Stimulated activated CD4-positive, alpha-beta T cell treated with anti-CD3 and anti-CD28 coated beads, Interleukin-15, amount 100 ng/mL, for 48 hours (primary cell): ENCODE measurements at places on chromosomes 2 and 18.

GRCh38 chr2:220127876-220128275 is 500.4 kb downstream of the SLC4A3 start:
- DNase-seq: no peak

DNA sequence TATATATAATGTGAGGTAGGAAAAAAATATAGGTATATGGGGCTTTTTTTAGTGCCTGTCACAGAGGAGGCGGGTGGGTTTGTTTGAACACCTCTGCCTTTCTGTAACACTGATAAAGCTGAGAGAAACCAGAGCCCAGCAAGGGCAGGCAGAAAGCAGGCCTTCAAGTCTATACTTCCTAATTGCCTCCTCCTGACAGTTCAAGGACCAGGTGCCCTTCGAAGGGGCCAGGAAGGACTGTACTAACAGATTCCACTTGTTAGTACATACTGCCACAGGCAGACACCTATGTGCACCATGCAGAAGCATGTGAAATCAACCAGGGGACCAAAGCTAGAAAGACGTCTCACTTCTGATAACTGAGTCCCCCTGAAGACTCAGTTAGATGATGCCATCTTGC is 13.8 kb downstream of the SLC1A4 start:
- DNase-seq: no peak

GRCh38 chr2:5692561-5693286 is 540 bp downstream of the SOX11 start:
- DNase-seq: no peak

DNA sequence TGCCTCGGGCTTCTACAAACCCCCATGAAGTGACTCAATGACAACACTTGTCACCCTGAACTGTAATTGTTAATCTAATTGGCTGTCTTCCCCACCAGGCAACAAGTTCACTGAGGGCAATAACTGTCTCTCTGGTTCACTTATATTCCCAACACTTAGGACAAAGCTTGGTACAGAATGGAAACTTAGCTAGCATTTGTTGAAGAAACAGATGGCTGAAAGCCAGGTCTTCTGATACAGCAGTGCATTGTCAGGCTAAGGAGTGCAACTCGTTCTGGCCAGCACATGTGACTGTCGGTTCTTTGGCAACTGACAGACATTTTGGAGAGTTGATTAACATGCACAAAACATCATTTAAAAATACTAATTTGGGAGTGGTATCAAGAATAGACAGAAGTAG is 14.6 kb upstream of the DNAJC27 start:
- DNase-seq: no peak

DNA sequence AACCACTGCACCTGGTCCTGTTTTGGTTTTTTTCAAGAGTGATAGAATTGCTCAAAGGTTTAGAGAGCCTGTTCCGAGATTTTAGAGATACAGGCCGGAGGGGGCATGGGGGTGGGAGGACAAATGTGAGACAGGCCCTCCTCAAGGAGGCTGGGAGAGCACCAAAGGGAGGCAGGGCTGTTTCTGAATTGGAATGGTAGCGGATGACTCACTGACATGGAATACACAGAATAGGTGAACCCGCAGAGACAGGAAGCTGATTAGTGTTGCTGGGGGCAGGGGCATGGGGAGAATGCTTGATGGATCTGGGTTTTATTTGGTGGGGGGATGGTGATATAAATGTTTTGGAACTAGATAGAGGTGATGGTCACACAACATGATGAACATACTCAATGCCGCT is 111.0 kb upstream of the MGAT5 start:
- no peak for DNase-seq

GRCh38 chr2:25141120-25141519 is 27.3 kb downstream of the POMC start:
- no peak for DNase-seq

DNA sequence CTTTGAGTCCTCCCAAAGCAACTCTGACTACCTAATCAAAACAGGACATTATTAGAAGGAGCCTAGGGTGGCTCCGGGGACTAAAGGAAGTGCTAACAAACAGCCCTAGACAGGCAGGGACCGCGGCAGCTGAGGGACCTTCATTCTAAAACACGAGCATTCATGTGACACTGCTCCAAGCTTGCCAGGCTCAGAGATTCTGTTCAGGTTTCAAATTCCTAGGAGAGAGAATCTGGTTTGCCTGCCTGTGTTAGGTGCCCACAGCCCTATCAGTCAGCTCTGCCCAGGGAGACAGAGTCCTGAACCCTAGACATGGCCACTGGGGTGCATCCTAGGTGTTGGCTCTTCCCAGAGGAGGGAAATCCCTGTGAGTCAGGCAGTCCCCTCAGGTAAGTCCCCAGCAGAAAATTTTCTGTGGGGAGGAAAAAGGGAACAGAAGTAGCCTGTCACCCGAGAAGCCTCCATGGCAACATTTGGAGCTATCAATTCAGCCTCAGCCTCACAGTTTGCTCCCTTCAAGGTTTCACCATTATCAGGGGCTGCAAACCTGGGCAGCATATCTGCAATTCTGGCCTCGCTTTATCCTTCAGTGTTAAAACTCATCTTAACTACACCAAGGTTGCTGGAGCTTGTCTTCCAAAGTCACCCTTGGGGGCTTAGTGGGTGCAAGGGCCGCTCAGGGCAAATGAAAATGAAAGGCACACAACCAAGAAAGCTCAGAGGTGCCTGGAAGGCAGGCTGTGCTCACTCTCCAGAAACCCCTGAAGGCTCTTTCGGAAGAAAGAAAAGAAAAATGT is 28.6 kb downstream of the PCBP1 start:
- no peak for DNase-seq

GRCh38 chr2:205139822-205140463 is 542.4 kb upstream of the NRP2 start:
- no peak for DNase-seq

DNA sequence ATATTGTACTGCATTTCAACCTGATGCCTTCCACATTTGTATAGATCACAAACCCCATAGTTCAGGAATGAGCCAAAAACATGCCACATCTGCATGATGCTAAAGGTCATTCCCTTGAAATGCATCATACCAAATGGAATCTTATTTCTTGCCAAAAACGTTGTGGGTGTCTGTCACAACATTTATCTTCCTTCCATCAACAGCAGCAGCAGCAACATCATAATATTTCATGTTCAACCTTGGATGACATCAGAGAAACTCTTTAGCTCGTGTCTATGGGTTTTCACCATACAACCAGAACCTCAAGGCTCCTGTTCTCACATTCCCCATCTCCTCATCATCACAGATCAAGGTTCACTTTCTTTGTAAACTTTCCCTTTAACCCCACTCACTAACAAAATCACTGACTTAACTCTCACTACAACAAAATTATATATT is 221.3 kb upstream of the CTAGE1 start:
- DNase-seq: no peak

GRCh38 chr2:72028996-72029395 is 118.7 kb downstream of the CYP26B1 start:
- no peak for DNase-seq

- DNase-seq: no peak
Measured at GRCh38 chr18:76405681-76406356, 89.2 kb downstream of the ZNF516 start.

DNA sequence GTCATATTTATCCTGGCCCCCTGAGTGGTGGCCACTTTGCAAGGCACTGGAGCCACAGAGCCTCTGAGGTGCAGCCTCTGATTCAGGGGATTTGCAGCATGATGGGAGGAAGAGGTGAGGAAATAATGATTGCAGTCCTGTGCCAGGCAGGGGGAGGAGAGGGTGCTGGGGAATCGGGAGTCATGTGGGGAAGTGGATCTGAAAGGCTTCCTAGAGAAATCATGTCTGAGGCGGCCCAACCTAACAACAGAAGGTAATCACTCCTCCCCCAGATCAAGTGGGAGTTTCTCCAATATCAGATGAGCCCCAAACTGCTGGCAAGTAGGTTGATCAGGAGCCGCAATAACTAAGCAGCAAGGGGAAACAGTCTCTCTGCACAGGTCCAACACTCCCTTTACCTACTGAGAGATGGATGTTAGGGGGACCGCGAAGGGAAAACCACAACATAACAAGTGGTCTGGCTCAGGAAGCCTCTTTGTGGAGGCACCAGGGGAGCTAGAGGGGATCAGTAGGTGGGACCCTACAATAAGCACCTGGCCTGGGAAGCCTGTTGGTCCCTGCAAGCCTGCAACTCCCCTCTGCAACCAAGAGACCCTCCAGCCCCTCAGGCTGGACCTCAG is 71.8 kb upstream of the NPAS2 start:
- DNase-seq: no peak

- no peak for DNase-seq
Measured at GRCh38 chr18:24015639-24016631, 1.4 kb downstream of the TTC39C start.

DNA sequence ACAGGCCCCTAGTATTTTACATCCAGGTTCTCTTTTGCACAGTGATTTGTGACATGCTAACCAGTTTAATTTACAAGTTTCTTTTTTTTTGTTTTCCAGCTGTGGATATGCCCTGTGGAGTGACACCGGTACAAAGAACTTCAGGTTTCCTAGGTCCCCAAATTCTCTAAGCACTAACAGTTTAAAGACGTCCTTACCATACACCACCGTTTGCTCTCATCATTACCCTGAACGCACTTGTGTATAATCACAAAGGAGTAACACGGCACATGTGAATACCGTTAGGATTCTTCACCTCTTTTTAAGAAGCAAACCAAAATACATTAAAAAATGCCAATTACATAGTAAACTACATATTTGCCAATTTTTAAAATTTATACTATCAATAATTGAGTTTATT is 853 bp downstream of the LANCL1 start:
- no peak for DNase-seq

DNA sequence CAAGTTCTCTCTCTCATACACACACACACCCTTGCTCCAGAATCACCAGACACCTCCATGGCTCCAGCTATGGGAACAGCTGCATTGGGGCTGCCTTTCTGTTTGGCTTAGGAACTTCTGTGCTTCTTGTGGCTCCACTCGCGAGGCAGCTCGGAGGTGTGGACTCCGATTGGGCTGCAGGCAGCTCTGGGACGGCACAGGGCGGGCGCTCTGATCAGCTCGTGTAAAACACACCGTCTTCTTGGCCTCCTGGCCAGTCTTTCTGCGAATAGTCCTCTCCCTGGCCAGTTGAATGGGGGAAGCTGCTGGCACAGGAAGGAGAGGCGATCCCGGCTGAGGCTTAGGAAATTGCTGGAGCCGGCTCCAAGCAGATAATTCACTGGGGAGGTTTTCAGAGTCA is 22.4 kb downstream of the FOSL2 start:
- no peak for DNase-seq

- no peak for DNase-seq
Measured at GRCh38 chr18:62018759-62019041, 125.9 kb upstream of the RNF152 start.

- DNase-seq: no peak
Measured at GRCh38 chr18:55458456-55459203, 129.4 kb downstream of the TCF4 start.

- DNase-seq: no peak
Measured at GRCh38 chr2:196337208-196337953, 166.0 kb upstream of the STK17B start.
